H1 (cell line): ENCODE measurements at places on chromosomes 13 and 19. TPM values are rescaled to one million over a fixed set of nuclear protein-coding genes. Genes with fewer than 3 reads are reported as not detected.
A peak's percentile ranks its signal among the peaks of the same experiment; 100 is the strongest.

ADM5 gene
- 2.5 and 5.4 TPM in 2 replicates for polyA plus RNA-seq

ZIK1 gene
- polyA plus RNA-seq = 19.4 and 21.2 TPM in 2 replicates

CD70 gene
- 12.0 and 13.0 TPM in 2 replicates for polyA plus RNA-seq

SMIM44 gene
- not detected in 2 replicates for polyA plus RNA-seq

RNASEH2A gene
- polyA plus RNA-seq = 120 and 141 TPM in 2 replicates

VSTM2B gene
- polyA plus RNA-seq = 0.82 and 1.6 TPM in 2 replicates

DNA sequence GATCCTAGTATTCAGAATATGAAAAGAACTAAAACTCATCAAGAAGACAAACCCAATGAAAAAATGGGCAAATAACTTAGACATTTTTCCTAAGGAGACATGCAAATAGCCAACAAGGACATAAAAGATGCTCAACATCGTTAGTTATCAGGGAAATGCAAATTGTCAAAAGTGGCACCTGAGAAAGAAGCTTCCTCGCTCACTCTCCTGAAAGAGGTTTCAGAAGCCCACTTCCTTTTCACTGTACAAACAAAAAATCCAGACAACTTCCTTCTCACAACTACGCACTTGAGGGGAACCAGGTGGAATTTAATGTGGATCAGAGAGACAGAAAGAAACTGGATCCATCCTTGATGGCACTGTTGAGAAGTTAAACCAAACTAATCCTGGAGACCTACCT lies 41.5 kb downstream of the KLF12 start:
- no peak for DNase-seq

- DNase-seq = no peak
These were observed 1.3 kb downstream of the SNAPC2 start for GRCh38 chr19:7921302-7921966.

DNA sequence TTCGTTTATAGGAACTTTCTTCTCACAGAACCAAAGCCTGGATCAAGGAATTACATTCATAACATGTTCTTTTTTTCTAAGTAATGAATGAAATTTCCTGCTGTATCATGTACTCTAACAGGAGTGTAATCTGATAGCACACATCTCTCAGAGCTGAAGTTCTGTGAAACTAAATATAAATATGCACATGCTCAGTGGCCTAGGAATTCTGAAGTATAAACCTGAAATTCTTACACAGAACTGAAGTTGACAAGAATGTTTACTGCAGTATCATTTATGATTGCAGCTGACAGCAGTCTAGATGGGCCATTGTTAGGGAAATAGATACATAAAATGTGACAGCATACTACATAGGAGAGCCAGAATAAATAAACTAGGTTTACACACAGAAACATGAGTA lies 54.5 kb downstream of the USP12 start:
- no peak for DNase-seq

GRCh38 chr13:46656786-46657185 lies 103.8 kb downstream of the LRCH1 start:
- DNase-seq = no peak

GRCh38 chr19:31913103-31913661 lies 432.2 kb upstream of the ZNF507 start:
- DNase-seq = no peak

DNA sequence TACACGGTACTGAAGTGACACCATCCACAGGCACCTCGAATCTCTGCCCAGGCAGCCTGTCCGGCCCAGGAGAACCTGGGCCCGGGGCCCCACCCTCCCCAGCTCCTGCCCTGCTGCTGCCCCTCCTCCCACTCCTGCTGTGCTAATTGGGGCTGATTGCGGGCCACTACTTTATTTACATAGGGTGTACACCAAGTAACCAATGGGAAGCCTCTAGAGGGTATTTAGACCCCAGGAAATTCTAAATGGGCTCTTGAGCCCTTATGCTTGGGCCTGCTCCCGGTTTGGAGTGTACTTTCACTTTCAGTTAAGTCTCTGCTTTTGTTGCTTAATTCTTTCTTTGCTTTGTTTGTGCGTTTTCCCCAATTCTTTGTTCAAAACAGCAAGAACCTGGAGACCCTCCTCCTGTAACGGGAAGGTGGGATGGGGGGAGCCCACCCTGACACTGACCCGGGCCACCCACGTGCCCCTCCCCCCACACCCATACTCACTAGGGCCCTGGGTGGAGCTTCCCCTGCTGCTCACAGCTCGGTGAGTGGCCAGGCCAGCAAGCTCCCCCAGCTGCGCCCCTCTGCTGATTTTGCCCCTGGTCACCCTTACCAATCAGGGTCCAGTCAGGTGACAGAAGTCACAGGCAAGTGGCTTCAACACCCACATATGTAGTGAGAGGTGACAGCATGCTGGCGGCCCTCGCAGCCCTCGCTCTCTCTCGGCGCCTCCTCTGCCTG lies 9.4 kb downstream of the SCGB2B2 start:
- DNase-seq = no peak

DNA sequence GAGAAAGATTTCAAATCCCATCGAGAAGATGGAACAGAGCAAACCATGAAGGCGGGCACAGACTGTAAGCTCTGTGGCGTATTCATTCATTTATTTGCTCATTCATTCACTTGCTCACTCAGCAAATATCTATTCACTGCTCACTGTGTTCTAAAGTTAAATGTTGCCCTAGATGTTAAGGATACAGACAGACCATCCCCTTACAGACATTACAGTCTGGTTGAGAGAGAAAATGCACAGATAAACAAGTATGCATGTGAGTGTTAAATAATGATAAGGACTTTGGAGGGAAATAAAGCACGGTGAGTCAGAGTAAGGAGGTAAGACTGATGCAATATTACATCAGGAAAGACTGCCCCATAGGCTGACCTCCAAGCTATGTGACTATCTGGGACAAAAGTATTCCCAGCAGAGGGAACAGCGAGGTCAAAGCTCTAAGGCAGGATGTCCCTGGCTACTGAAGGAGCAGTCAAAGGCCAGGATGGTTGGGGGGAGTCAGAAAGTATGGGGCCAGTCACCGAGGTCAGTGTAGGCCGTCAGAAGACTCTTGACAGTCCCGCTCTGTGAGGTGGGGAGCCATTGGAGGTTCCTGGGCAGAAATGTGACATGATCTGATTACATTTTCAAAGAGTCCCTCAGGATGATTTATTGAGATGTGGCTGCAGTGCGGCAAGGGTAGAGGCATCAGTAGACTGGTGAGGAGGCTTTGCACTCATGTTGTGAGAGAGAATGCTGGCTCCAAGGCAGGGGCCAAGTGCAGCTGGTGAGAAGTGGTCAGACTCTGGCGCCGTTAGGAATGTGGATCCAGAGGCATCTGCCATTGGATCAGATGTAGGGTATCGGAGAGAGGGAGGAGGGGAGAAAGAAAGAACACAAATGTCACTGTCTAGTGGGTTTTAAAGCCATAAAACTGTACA lies 37.9 kb downstream of the MBNL2 start:
- DNase-seq = no peak

GRCh38 chr19:35673121-35673804 lies 6.9 kb downstream of the UPK1A start:
- peak; percentile 21 for DNase-seq

GRCh38 chr13:102688306-102688973 lies 6.4 kb downstream of the METTL21C start:
- DNase-seq = no peak
